Activated T-cell treated with anti-CD3 and anti-CD28 coated beads for 1 hour (primary cell): ENCODE measurements at places on chromosomes 4 and X.

DNA sequence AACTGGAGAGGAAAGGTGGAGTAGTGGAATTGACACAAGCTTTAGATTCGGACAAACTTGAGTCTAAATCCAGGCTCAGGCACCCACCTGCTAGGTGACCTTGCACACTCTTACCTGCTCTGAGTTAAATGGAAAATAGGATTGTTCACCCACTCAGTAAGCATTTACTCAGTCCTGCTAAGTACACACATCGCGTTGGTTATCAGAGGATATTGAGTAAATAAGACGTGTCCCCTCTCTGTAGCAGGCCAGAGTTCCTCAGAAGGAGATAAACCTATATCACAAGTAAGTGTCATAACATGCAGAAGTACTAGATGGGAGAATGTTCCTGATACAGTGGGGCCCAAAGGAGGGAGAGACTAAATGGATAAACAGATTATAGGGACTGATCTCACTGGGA, 117.7 kb downstream of the SMIM20 start:
- DNase-seq: no peak

DNA sequence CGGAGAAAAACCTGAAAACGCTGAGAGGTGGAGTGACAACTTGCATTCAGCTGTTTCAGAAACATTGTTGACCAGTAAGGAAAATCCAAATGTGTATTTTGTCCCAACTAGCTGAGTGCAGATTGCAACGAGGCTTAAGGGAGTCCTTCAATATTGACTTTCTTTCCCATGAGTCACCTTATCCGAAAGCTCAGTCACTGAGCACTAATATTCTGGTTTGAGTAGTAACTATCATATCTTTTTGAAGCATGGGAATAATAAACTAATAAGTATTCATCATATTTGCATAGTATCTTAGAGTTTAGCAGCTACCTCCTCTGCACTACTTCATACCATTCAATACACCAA, 604.3 kb downstream of the PACRGL start:
- no peak for DNase-seq

- DNase-seq: no peak
Measured at GRCh38 chr4:154511981-154512380, 20.4 kb upstream of the DCHS2 start.

DNA sequence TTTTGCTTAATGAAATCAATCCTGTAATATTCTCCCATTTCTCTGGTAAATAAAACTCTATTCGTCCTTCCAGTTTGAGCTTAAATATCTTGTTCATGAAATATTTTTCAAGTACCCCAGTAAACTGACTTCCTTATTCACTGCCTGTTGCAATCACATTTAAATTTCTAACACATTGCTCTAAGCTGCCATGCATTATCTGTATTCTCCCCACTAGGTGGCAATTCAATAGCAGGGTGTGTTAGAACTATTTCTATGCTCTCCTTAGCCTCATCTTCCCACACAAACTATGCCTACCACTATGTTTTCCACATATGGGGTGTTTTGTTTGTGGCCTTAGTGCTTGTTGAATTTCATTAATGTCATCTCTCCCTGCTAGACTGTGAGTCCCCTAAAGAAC, 377.1 kb upstream of the HS3ST1 start:
- DNase-seq: no peak

- no peak for DNase-seq
Measured at GRCh38 chr4:37245391-37245954, 930 bp downstream of the NWD2 start.

- DNase-seq: no peak
Measured at GRCh38 chr4:81565142-81565870, 93.6 kb upstream of the RASGEF1B start.

DNA sequence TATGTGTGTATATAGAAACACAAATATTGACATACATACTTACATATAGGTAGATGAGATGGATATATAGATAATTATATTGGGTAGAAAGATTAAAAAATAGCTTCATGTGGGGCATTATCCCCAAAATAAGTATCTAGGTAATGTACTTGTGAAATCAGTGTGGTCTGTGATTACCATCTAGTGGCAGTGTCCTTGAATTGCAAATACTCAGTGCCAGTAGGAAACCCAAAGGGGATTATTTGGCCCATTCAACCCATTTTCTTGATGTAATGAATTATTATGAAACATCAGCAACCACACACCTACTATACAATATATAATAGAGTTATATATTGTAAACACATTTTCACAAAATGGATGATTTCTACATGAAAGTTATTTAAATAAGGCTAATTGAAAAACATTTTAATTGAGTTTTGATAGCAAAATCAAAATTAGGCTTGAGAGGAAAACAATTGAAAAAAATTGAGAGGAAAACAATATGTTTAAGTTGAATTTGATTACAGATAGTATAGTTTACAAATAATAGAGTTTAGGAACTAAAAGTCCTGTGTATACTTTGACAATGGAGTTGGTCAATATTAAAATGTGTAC, 389.4 kb downstream of the GALNTL6 start:
- no peak for DNase-seq

GRCh38 chrX:44061968-44062614, 88.9 kb upstream of the NDP start:
- no peak for DNase-seq

- no peak for DNase-seq
Measured at GRCh38 chr4:75180217-75180616, 247.3 kb downstream of the PARM1 start.

DNA sequence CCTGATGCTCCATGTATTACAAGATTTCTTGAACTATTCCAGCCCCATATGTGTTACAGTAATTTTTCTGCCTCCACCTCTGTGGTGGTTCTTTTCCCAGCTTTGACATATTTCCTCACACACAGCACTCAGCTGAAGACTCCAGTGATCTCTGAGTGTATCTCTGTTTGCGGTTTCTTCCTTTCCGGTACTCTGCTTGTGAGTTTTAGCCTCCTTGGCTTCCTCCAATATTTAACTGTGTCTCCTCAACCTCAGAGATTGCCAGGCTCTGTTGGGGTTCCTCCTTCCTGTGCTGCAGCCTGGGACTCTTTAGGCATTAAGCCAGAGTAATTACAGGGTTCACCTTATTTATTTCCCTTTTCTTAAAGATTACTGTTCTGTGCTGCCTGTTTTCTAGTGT, 73.2 kb downstream of the NFKB1 start:
- no peak for DNase-seq

DNA sequence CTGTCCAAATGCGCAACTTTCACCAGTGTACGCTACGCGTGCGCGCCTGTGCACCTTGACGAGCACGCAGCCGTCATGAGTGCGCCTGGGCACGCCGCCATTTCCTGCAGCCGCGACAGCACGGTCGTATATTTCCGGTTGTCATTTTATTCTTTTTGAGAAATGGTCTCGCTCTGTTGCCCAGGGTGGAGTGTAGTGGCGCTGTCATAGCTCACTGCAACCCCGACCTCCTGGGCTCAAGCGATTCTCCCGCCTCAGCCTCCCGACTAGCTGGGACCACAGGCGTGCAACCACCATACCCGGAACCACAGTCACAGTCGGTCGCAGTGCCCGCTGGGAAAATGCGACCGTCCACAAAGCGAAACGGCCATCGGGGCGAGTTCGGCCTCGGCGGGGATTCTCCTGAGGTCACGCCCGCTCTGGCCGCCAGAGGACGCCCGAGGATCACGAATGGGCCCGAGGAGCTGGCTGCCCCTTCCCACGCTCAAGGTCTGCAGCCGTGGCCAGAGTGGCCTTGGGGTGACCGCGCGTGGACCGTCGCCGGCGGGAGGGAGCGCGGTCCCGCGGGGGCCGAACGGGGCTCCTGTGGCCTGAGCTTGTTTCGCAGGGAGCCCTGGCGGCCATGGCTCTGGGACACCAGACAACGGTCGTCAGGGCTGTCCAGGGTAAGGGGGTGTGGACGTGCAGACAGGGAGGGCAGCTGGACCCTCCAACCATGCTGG, 23.7 kb upstream of the PNMA3 start:
- peak; percentile 39 for DNase-seq

DNA sequence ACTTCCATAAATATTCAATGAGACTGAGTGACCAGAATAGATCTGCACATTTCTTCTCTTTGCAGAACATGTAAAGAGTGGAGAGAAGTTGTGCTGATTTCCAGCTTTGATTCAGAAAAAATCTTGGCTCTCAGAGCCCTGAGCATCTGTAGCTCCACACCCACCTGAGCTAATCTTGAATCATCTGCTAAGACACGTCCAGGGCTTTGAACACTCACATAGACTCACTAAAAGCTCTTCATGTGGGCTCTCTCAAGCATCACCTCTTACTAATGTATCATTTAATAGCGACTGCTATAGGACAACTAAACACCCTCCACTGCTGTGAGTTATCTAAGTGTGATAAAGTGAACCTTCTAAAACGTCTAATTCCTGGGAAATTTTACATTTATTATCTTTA, 147.7 kb upstream of the GRIA3 start:
- DNase-seq: no peak

GRCh38 chr4:126137782-126138170, 823.0 kb downstream of the FAT4 start:
- no peak for DNase-seq

GRCh38 chrX:101415180-101416145, 7.4 kb downstream of the HNRNPH2 start:
- no peak for DNase-seq

DNA sequence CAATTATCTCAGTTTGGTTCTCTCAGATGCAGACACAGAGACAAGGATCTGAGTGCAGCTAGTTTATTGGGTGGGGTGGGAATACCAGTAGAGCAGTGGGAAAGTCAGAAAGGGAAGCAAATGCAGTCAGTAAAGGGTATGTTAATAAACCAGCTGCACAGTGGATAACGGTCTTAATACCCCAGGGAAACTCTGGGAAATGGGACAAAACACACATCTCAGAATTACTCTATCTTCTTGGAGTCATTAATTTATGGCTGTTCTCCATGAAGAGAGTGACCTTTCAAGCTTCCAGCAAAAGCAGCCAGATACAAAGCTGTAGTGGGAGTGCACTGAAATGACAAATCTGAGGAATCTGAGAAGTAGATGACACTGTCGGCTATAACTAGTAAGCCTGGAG, 73.3 kb upstream of the NALF2 start:
- no peak for DNase-seq

DNA sequence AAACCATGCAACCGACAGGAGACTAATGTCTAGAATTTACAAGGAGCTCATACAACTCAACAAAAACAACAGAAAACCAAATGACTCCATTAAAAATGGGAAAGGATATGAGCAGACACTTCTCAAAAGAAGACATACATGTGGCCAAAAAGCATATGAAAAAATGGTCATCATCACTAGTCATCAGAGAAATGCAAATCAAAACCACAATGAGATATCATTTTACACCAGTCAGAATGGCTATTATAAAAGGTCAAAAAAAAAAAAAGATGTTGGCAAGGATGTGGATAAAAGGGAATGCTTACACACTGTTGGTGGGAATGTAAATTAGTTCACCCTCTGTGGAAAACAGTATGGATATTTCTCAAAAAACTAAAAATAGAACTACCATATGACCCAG, 50.5 kb upstream of the CHRDL1 start:
- no peak for DNase-seq

GRCh38 chr4:32488690-32489089, 1768.5 kb downstream of the PCDH7 start:
- no peak for DNase-seq

GRCh38 chrX:48665991-48666390, 17.6 kb upstream of the WAS start:
- DNase-seq: no peak

GRCh38 chr4:174119830-174120229, 163.6 kb downstream of the FBXO8 start:
- no peak for DNase-seq

- DNase-seq: no peak
Measured at GRCh38 chr4:17812801-17813200, 2.0 kb downstream of the NCAPG start.

DNA sequence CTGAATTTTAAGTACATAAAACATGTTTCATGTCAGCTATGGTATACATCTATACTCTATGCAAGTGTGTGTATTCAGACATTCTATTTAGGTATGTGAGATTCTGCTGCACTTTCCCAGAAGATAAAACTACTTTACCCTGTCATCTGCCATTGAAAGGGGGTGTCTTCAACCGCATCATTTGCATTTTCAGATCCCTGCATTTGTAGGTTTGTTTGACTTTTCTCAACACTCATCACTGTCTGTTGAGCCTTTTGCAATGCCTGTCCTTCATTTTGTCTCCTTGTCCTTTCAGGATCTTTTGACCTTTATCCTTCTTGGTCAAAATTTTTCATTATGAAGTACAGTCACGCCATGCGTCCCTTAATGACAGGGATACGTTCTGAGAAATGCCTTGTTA, 103.5 kb downstream of the TMA16 start:
- DNase-seq: no peak

DNA sequence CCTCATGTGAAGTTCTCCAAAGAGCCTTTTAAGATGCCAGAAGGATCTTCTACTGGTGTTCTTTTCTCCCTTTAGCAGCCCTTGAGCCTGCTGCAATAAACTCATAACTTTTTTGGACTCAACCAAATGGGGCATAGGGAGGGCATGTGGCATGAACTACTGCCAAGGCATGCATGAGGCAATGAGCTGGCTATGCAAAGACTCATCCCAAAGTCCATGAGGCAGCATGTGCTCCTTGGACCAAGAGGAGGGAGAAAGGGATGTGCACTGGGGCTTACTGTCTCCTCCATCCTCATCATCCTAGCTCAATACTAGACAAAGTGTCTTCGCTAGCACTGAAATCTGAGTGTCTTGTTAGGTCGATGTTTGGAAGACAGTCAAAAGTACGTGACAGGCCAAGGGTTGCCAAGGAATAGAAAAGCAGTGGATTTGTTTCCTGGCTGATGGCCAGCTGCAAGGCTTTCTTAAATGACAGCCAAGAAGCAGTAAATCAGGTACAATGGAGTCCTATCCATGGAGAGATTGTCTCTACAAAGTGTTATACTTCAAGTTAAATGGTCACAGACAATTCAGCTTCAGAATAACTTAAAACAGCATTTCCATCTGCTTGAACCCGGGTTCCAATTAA, 44.5 kb upstream of the ATXN3L start:
- DNase-seq: no peak

DNA sequence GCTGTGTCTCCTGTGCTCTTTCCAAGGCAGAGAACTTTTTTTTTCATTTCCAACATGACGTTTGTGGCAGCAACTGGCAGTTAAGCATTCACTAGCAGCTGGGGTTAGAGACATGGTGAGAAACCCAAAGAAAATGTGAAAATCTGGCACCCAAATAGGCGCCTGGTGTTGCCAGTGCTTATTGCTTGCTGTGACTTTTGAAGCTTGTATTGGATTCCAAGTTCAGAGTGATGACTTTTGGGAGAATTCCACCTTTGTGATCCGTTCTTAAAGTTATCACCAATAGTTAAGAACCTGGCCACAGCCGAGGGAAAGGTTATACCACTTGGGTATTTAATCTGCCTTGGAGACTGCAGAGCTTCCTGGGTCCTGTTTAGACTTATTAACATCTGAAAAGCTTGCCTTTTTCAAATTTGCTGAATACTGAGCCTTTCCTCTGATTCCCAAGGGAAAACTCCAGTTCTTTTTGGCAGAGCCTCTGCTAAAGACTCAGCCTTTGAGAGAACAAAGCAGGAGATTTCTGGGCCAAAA, 101.0 kb downstream of the OPHN1 start:
- no peak for DNase-seq

- DNase-seq: no peak
Measured at GRCh38 chr4:80182237-80182866, 15.0 kb upstream of the PRDM8 start.

- DNase-seq: no peak
Measured at GRCh38 chrX:57925806-57926205, 15.5 kb upstream of the ZXDA start.
